ENCODE measurements at places on chromosomes 1 and 21.

GRCh38 chr1:58996341-58997059, 212.7 kb upstream of the JUN start:
- no peak for DNase-seq

DNA sequence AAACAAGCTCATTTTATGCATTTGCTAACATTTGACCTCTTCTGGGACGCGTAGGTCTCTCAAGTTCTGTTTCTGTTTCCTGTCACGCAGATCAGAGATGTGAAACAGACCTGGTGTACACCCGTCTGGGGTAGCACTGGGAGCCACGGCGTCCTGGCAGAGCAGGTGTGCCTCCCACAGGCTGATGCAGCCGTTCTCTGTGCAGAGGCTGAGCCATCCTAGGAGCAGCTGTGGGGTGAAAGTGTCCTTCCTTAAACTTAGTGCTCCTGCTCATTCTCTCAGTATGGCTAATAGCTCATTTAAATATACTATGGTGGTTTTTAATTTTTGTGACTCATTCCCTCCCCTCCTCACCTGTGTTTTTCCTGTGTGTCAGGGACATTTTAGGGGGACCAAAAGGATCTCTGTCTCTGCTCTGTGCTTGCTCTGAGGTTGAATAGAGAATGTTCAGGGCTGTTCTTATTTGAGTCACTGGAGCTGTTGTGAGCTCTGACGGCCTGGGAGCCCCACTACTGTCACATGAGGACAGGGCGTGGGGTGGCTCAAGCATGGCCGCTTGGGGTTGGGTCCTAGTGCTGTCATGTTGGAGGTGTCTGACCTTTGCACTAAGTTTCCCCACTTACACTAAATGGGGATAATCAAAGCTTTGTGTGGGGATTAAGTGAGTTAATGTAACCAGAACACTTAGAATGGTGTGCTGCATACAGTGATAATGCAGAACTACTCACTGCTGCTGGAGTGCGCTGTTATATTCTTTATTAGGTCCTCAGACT, 43.0 kb downstream of the GALNT2 start:
- DNase-seq = no peak

GRCh38 chr1:22508991-22509390, 54.3 kb upstream of the EPHA8 start:
- no peak for DNase-seq

DNA sequence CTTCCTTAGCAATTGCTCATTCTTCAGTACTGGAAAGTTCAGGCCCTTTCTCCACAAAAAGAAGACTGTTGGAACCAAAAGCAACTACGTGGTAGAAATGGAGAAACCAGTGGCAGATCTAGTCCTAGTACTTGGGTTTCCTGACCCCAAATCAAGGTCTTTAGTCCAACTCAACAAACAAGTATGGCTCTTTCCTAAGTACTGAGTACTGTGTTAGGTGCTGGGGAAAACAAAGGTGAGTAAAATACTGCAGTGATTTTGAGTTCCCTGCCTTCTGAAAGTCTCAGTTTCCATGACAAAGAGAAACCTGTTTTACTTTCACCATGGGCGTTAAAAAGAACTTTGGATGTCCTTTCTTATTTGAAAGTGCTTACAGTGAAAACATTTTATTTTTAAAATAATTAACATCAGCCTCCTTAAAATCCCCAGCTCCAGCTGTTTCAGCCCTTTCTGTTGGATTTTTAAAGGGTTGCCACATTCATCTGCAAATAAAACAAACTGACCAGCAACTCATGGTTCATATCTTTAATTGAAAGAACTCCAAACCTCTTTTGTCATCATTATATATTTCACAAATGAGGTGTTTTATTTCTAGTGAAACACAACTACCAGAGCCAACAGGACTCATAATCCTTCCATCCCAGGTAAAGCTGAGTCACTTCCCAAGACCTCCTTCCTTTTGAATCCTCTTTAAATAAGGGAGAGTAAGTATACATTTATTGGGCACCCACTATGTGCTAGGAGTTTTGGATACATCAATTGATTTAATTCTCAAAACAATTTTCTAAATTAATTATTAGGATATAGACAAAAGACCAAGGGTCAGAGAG, 35.4 kb downstream of the PLPP3 start:
- no peak for DNase-seq

DNA sequence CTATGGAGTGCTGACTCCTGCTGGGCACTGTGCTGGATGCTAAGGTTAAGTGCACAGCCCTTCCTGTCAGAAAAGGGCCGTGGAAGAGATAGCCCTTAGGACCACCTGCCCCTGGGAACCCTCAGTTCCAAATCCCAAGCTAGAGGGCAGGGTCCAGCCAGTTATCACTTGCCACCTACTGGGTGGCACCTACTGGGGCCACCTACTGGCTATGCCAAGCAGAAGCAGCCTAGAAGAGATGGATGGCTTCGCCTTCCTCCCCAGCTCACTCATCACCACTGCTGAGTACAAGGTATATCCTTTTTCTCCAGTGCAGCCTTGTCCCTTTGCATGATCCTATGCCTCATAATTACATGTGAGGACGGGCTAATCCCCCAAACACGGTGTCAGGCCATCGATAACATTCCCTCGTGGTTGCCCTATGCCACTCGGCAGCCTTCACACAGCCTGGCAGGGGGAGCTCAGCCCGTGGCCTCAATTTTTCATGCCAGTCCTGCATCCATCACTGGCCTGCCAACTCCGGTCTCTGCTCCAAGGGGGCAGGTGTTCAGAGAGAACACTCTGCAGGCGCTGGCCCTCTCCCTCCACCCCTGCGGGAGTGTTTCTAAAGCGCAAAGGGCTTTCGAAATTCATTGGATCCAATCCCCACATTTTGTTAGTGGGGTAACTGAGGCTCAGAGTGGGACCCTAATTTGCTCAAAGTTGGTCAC, 49.0 kb downstream of the SYT2 start:
- no peak for DNase-seq

DNA sequence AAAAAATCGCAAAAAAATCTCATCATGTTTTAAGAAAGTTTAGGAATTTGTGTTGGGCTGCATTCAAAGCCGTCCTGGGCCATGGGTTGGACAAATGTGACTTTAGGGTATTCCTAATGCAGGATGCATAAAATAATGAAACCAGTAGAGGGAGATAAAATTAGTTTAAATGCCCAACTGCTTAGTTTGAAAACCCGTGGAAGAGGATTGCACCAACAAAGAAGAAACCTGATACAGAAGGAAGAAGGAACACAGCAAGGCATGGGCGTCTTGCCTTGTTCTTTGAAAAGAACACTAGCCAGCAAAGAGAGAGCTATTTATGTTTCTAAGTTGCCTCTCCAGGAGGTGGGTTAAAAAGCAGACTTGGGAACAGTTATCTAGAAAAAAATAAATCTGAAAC, 37.9 kb downstream of the WDR3 start:
- DNase-seq = no peak

GRCh38 chr1:209587789-209588188, 4.3 kb downstream of the CAMK1G start:
- DNase-seq = no peak
